NCI-H1436 treated with DMSO at 0.1 percent for 48 hours (cell line): ENCODE measurements at places on chromosomes 11 and 22.

GRCh38 chr11:96303064-96303463, 39.9 kb downstream of the MAML2 start:
- no peak for DNase-seq

DNA sequence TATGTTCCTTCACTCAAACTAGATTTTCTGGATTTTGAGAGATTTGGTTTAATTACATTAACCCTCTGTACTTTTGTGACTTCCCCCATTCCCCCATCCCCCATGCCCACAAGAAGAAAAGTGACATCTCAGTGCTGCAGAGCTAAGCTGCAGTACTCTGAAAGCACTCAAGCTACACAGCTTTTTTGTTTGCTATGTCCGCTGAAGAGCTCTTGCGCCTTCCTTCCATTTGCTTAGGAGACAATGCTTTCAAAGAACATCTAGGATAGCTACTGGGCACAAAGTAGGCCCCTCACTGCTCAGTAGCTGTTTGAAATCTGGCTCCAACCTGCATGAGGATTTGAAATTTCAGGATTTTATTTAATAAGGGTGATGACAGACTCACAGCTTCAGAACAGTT, 69.7 kb downstream of the SLC17A6 start:
- no peak for DNase-seq

DNA sequence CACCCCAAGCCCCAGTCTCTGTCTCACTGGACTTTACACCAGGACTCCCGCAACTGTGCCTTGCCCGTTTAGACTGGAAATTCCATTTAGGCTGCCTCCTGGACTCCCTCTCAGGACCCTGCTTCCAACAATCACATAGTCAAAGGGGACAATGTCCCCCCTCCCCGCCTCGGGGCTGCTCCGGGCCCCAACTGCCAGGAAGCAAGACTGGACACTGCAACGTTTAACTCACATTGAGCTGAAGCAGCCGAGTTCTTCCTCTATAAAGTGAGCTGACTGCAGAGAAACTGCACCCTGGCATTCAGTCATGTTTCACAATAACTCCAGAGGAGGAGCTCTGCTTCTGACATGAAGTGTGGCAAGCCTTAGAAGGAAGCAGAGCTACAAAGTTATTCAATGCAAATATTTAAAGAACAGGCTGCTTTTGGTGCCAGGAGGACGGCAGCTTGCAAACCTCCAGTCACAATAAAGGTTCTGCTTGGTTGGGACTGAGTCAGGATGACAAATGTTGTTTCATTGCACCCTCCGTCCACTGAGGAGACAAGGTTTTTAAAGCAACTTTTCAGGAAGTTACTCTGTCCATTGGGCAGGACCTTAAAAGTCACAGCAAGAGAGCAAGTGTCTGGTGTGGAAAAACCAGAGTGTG, 19.9 kb downstream of the PACSIN2 start:
- no peak for DNase-seq

DNA sequence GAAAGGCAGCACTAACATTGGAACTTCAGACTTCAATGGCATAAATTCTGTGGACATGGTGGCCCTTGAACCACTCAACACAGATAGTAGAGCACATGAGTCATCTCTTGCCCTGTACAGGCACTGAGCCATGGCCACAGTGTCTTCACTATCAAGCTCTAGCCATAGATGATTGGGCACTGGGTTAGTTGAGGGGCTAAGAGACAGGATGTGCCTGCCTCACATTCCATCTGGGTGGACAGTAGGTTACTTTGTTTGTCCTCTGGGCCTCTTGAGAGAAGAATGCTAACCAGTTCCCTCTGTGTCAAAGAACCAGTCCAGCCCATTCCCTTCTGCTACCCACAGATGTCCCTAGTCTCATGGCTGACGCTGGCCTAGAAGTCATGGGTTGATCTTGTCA, 39.8 kb downstream of the OR6Q1 start:
- DNase-seq: no peak

- no peak for DNase-seq
Measured at GRCh38 chr22:24950272-24950902, 2.1 kb upstream of the KIAA1671 start.

- no peak for DNase-seq
Measured at GRCh38 chr11:13324141-13324540, 46.6 kb downstream of the BMAL1 start.

- DNase-seq: no peak
Measured at GRCh38 chr11:57638005-57638781, 11.5 kb downstream of the YPEL4 start.

- DNase-seq: no peak
Measured at GRCh38 chr11:129352676-129353075, 23.0 kb upstream of the BARX2 start.

GRCh38 chr11:8219257-8220021, 44.2 kb downstream of the LMO1 start:
- no peak for DNase-seq

DNA sequence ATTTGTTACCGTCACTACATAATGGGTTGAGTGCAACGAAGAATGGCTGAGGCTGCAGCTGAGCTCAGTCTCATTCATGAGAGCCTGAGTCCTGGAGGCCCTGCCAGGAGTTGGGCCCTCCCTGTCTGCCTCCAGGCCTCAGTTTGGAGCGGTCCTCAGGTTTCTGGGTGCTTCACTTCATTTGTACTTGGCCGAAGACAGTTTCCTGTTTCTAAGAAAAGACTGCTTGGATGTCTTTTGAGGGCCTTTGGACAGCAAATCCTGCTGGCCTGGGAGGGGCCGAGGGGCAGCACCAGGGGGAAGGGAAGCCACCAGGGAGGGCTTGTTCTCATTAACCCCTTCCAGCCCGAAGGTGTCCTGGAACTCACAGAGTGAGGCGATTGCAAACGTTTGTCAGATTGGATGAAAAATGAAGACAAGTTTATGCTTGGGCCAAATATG, 163.1 kb downstream of the ETS1 start:
- no peak for DNase-seq

DNA sequence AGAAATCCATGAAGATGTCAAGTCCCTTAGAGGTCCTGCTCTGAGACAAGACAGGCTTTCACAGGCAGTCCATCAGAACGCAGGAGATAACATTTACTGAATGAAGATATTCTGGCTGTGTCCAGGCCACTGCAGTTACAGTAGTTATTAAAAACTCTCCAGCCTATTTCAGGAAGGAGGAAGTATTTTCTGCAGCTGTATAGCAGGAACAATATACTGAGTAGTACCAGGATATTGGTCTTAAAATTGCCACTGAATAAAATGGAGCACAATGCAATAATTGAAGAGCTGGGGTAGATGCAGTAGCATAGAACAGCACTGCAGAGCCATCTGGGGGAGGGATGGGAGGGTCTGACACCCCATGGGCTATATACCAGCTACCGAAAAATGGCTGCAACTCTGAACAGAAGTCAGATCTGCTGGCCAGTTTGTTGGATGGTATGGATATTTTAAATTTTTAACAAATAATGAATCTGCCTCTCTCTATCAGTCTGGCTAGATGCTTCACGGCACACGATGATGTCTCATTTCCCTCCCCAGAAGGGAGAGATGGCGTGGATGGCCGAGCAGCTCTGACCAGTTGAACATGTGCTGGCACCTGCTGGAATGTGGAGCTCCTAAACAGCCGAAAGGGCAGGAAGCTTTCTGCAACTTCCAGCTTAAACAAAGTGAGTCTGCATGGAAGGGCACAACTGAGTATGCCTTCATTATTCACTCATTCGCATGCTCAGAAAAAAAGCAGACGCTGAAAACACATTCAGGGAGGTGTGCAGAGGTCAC, 342.1 kb upstream of the SYN3 start:
- no peak for DNase-seq

GRCh38 chr11:70595452-70595851, 197.1 kb downstream of the CTTN start:
- DNase-seq: no peak

DNA sequence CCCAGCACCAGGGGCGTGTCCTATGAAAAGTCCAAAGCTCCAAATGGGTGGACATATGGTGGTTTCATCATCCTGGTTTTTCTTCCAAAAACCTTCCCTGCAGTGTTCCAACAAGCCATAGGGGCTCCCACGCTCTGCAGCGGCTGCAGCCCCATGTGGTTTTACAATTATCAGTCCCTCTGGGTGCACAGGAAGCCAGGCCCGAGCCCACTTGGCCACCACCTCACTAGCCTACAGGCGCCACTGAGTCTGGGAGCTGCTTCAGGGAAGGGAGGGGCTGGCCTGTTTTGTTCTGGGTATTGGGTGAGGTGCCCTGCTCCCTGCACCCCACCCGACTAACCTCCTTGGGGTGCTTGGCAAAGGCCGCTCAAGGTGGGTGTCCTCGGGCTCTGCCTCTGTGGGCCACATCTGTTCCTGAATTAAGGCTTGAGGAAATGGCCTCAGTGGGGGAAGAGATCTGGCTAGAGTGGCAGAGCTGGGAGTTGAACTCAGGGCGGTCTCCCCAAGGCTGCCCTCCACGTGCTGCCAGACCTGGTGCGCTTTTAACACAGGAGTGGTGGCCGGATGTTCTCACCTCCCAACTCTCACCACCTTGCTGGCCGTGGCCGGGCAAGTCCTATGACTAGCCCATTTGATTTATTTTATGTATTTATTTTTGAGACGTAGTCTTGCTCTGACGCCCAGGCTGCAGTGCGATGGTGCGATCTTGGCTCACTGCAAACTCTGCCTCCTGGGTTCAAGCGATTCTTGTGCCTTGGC, 5.3 kb upstream of the CDC42BPG start:
- no peak for DNase-seq

- no peak for DNase-seq
Measured at GRCh38 chr11:10349806-10350205, 44.9 kb downstream of the ADM start.

- no peak for DNase-seq
Measured at GRCh38 chr22:42617155-42617983, 2.7 kb upstream of the POLDIP3 start.

GRCh38 chr11:14857621-14858020, 34.4 kb downstream of the CYP2R1 start:
- DNase-seq: no peak

DNA sequence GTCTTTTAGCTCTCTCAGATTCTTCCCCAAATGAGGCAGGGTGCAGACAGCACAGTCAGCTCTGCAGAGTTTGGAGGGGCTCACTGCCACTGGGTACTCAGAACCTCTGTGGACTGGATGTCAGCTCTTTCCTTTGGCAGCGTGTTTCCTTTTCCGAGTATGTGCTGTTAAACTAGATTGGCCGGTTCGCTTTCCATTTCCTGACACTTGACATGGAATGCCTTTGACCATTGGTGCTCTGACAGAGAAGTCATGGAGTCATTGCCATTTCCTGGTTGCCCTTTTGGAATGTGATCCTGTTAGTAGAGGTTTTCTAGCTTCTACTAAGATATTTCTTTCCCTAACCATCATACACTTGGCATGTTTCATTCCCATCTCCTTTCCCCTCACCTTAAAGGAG, 86.7 kb downstream of the SWAP70 start:
- DNase-seq: no peak

DNA sequence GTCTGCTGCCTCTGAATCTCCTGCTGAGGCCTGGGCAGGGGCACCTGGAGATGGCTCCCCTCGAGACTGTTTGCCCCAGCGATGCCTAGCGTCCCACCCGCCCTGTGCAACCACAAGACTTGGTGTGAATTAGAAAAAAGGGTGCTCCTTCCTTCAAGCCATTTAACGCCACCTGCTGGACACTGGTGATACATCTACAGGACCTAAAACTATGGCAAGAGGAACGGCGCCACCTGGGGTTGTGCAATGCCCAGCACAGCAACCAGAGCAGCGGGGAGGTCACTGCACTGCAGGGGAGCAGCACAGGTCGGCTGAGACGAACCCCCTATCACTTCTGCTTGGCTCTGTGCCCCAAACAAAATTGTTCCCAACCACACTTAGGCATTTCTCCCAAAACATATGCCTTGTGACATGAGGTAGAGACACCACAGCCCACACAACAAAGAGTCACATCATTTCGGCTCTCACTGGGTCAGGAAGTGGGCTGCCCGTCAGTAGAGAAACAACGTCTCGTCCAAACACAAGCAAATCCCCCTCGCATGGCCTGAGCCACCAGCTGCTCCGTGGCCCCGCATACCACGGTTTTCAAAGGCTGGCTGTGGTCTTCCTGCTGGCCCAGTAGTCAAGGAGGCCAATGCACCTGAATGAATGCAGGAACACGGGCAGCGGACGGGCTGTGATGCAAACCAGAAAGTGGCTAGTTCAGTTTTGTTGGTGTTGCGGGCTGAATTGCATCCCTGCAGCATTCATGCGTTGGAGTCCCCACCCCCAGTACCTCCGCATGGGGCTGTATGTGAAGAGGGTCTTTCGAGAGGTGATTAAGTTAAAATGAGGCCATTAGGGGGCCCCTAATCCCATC, 171.9 kb downstream of the SHANK2 start:
- peak; percentile 62 for DNase-seq

DNA sequence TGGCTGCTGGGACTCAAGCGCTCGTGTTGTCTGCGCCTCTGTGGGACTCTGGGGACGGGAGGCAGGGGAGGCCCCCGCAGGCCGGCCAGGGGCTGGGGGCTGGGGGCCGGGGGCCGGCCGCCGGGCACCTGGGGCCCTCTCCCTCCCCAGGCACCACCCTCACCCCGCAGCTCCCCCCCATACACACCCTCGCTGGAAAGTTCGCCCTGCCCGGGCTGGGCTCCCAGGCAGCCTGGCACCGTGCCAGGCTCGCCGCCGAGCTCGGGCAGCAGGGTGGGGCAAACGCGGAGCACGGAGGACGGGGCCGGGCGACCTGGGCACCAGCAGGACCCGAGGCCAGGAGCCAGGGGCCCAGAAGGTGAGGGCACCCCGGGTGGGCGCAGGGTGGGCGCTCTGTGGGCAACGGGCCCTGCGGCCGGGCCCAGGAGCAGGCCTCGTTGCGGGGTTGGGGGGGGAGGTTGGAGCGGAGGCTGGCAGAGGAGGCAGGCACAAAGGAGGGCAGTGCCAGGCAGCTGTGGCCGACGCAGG, 76.7 kb upstream of the WNT7B start:
- DNase-seq: no peak

GRCh38 chr11:128187835-128188234, 399.5 kb downstream of the ETS1 start:
- DNase-seq: no peak

DNA sequence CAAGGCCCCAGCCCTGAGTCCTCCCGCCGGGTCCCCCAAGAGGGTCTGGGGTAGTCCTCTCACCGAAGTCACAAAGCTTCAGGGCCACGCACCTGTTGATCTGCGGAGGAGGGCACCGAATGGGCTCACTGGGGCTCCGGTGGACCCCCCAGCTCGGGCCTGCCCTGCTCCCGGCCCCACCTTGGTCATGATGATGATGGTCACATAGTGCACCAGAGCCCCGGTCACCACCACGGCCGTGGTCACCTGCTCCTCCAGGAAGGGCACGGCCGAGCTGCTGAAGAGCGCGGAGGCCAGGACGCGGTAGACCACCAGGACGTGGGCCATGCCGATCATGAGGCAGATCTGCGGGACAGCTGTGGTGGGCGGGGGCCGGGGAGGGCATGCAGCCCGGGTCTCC, 13.5 kb upstream of the SIGIRR start:
- no peak for DNase-seq

- DNase-seq: no peak
Measured at GRCh38 chr11:133361689-133361994, 170.7 kb downstream of the OPCML start.

GRCh38 chr11:3929232-3929631, 73.8 kb downstream of the STIM1 start:
- DNase-seq: no peak

DNA sequence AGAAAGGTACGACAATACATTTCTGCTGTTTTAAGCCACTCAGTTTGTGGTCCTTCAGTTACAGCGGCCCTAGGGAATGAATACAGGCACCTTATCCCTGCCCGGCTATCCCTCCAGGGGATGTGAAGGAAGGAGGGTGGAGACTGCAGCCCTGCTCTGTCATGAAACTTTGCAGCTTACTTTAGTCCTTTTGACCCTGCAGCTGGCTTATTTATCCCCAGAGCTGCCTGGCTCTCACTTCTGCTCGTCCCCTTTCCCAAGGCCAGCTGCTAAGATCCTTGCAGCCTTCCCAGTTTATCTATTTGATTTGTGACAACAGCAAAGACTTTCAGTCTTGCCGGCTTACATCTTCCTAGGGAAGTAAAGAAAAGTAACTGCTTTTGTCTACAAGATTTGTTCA, 55.2 kb downstream of the SC5D start:
- no peak for DNase-seq
